ENCODE measurements at places on chromosomes 2 and 18. TPM values are rescaled to one million over a fixed set of nuclear protein-coding genes. Genes with fewer than 3 reads are reported as not detected.

The CPO gene
- 0.05 TPM for total RNA-seq

The CTAGE1 gene
- total RNA-seq, result not detected

The RAB27B gene
- 13.1 TPM for total RNA-seq

The RUFY4 gene
- total RNA-seq, result not detected

The PIK3C3 gene
- 19.5 TPM for total RNA-seq

The AGPS gene
- total RNA-seq, result 32.4 TPM

The CD8B2 gene
- total RNA-seq, result not detected

The EMX1 gene
- total RNA-seq, result not detected

The TMEM178A gene
- total RNA-seq, result 0.10 TPM

The SH3RF3 gene
- total RNA-seq, result 0.68 TPM

The ADAM23 gene
- total RNA-seq, result 10.0 TPM

The PIEZO2 gene
- 0.53 TPM for total RNA-seq

The PCARE gene
- total RNA-seq, result not detected

The CENPA gene
- 49.1 TPM for total RNA-seq

The CCDC141 gene
- not detected for total RNA-seq

The DSG1 gene
- total RNA-seq, result not detected

The PLEK gene
- not detected for total RNA-seq

The SERPINB13 gene
- total RNA-seq, result not detected

The MAPK4 gene
- 0.33 TPM for total RNA-seq

The SIGLEC15 gene
- 0.06 TPM for total RNA-seq

The SOWAHC gene
- 9.6 TPM for total RNA-seq

The IL36G gene
- total RNA-seq, result not detected

The DNAJC5G gene
- total RNA-seq, result not detected

The CLEC4F gene
- total RNA-seq, result not detected

The HEATR5B gene
- 6.7 TPM for total RNA-seq

The RBFA gene
- total RNA-seq, result 29.1 TPM

The CIB4 gene
- total RNA-seq, result not detected
